Osteoblast (primary cell): ENCODE measurements at places on chromosomes 3 and 15.

GRCh38 chr3:69368129-69368741, 17.7 kb downstream of the FRMD4B start:
- DNase-seq = no peak

GRCh38 chr3:120524171-120524923, 71.8 kb upstream of the NDUFB4 start:
- no peak for DNase-seq

DNA sequence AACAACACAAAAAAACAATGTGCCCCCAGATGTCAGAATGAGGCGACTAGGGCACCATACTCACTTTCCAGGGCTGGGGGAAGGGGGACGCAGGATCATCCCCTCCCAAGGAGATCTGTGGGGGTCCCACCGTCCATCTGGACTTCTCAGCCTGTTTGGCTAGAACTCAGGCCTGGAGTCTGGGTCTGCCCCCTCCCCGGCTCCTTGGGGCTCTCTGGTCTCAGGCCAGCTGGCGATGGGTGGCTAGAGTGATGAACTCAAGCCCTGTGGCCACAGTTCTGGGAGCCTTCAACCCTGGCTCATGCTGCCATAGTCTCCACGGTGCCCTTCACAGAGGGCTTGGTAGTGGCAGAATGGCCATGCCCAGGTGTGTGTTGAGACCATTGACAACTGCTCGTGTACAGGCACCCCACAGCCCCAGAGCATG, 13.6 kb downstream of the ZBTB47 start:
- DNase-seq = peak; percentile 83

DNA sequence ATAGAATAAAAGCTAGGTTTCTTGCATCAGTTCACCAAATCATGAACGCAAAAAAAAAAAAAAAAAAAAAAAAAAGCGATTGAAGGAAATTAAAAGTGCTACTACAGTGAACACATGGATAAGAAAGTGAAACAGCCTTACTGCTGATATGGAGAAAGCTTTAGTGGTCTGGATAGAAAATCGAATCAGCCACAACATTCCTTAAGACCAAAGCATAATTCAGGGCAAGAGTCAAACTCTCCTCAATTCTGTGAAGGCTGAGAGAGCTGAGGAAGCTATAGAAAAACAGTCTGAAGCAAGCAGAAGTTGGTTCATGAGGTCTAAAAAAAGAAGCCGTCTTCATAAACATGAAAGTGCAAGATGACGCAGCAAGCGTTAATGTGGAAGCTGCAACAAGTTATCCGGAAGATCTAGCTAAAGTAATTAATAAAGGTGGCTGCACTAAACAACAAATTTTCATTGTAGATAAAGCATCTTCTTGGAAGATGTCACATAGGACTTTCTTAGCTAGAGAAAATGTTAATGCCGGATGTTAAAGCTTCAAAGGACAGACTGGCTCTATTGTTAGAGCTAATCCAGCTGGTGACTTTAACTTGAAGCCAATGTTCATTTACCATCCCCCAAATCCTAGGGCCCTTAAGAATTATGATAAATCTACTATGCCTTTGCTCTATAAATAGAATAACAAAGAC, 19.2 kb downstream of the P3H2 start:
- peak; percentile 79 for DNase-seq

GRCh38 chr3:178785961-178786360, 249.7 kb downstream of the KCNMB2 start:
- DNase-seq = no peak

DNA sequence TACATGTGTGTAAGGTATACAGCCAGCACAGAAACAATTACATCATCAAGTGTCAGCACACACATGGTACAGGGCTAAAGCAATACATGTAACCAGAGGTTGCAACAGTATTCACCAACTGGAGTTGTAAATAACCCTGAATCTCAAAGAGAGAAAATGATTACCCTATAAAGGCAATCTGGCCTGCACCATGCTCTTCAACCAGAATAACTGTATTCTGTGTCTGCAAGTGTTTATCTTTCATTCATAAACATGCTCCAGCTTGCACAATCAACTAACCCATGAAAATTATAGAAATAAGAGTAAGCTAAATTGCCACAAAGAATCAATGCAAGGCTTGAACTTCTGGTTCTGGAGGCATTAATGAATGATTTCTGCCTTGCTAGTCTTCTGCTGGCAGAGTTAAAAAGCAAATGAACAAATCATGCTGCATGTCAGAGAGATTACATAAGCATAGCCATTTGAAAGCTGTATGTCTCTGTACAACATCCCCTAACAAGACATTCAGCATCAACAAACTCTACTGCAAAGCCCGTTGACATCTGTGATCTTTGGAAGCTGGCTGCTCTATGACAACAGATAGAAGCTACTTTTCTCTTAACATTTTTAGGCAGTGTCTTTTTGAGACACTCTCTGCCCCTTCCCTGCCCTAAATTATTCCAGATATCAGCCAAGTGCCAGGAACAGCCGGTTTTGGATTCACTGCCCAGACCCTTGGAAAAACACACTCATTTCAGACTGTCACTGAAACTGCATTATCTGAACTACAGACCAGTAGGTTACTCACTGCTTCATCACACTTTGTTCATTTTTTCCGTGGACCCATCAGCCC, 871.0 kb downstream of the OTOL1 start:
- DNase-seq = no peak

DNA sequence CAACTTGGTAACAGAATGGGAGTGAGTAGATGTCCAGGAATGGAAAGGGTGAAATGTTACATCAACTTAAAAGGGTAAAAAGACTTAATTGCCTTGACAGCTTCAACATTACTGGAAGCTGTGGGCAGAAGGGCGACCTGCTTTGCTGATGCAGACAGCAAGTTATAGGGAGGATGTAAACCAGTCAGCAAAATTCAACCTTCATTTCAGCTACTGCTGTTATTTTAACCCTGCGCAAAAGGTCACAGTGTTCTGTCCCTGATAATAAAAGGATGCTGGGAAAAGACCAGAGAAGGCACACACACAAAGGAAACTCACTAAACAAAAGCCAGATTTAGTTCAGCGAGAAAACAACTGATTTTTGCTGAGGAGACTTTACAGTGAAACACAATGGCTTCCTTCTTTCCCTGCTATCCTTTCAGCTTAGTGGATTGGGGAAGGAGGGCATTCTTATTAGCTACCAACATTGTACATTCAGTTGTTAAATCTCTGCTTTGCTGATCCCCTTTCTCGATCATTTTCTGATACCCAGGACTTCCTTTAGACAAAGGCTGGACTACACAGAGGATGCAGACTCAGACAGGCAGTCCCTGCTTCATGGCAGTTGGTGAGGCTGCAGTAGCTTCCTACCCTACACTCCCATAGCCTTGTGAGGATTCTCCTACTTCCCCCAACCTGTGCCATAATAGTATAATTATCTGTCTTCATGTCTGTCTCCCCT, 62.0 kb downstream of the P3H2 start:
- DNase-seq = no peak

DNA sequence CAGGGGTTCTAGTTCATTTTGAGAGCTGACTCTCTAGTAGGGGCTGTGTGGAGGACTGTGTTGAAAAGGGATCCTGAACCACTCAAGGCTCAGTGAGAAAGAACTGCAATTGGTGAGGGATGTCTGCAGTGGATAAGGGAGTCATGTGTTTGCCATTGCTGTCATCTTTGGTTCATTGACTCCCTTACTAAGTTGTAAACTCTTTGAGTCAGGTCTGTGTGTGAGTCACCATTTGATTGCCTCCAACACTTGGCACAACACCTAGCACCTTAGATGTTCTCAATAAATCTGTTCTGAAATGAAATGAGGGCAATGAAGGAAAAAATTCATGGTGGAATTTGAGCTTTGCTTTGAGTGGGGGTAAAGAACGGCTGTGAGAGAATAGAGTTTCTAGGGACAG, 51.7 kb downstream of the PLS1 start:
- no peak for DNase-seq
